H1 (cell line): ENCODE measurements at places on chromosomes 5 and 9. TPM values are rescaled to one million over a fixed set of nuclear protein-coding genes. Genes with fewer than 3 reads are reported as not detected.

DNA sequence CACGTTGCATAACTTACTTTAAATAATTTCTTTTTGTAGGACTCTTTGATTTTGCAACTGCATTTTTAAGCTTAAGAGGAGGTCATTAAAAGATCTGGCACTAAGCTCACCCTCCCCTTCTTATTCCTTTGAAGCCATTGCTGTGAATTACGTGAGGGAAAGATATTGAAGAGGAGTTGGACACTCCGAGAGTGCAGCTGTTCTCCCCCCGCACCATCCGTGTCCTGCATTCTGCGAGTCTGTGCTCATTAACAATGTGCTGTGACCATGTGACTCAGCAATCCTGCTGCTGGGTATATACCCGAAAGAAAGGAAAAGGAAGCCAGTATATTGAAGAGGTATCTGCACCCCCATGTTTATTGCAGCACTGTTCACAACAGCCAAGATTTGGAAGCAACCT is 40.0 kb downstream of the NXNL2 start:
- DNase-seq: no peak
- no peak overlapping the region for H3K4me3 ChIP-seq
- no peaks in the 10 kb centered on the region for H3K4me1 ChIP-seq
- H3K36me3 ChIP-seq: no peaks in the 10 kb centered on the region
- H3K27ac ChIP-seq: no peak overlapping the region

DNA sequence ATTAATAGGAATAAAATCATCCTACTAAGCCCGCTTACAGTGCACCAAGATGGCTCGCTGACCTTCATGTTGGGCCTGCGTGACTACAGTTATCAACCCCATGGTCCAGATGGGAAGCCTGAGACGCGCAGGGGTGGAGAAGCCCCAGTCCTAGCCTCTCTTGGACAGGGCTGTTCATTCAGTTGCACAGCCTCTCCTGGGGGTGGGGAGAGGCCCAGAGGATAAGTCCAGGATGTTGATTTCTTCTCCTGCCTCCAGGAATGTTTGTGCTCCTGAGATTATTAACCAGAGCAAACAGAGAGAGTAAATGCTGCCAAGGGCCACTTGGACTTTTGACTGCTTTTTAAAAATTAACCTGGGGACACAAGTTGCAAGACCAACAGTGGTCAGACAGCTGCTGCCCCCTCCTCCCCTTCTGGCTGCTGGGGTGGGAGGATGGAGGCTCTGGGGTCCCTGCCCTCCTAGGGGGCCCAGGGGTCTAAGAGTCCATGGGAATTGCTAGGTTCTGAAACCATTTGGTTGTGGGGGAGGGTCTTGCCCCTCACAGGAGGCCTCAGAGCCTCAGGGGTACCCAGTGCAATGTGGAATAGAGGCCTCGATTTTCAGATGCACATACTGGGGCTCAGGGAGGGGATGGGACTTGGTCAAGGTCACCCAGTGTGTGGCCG is 2.8 kb upstream of the AMBP start:
- no peak overlapping the region for H3K4me3 ChIP-seq
- DNase-seq: no peak
- H3K36me3 ChIP-seq: no peaks in the 10 kb centered on the region

Gene PCDHB16
- total RNA-seq: 5.2 and 5.9 TPM in 2 replicates

DNA sequence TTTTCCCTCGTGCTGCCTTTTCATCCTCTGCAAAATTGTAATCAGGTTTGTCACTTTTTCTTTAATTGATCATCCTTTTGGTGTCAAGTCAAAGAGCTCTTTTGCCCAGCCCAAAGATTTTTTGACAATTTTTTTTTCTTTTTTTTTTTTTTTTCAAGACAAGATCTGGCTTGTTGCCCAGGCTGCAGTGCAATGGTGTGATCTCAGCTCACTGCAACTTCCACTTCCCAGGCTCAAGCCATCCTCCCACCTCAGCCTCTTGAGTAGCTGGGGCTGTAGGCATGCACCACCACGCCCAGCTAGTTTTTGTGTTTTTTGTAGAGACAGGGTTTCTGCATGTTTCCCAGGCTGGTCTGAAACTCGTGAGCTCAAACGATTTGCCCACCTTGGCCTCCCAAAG is 36.7 kb downstream of the CDK7 start:
- no peak overlapping the region for H3K4me3 ChIP-seq
- peaks cover 60% of the 10 kb centered on the region for H3K36me3 ChIP-seq
- DNase-seq: no peak
- no peaks in the 10 kb centered on the region for H3K4me1 ChIP-seq
- no peaks in the 10 kb centered on the region for H3K27me3 ChIP-seq

Gene BSPRY
- total RNA-seq: 5.5 and 6.5 TPM in 2 replicates

- H3K27ac ChIP-seq: no peak overlapping the region
- no peak overlapping the region for H3K4me3 ChIP-seq
Observed at GRCh38 chr9:117073539-117074341, 341.1 kb downstream of the ASTN2 start.

DNA sequence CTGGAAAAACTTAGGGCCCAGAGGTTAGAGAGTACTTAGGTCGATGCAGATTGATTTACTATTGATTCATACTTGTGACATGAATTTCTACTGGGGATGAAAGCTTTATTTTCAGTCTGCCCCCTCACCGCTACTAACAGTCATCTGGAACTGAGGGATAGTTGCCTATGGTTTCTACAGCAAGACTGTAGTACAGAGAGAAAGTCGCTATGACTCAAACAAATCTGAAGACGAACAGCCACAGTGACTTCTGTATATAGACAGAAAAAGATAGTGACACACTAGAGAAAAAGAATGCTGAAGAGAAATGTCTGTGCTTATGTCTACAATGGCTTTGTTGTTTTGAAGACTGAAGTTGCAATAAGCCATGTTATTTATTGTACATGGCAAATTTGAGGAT is 17.3 kb downstream of the OR13D1 start:
- no peaks in the 10 kb centered on the region for H3K27me3 ChIP-seq
- no peaks in the 10 kb centered on the region for H3K4me1 ChIP-seq
- no peak overlapping the region for H3K4me3 ChIP-seq
- H3K27ac ChIP-seq: no peak overlapping the region
- DNase-seq: no peak

Gene SOWAHA
- 0.09 and 0.10 TPM in 2 replicates for total RNA-seq

Gene TMEM252
- not detected in 2 replicates for total RNA-seq

Gene PLAC8L1
- 0.92 TPM in 1 of 2 replicates, not detected in the other for total RNA-seq

Gene TMEM215
- 0.36 and 0.67 TPM in 2 replicates for total RNA-seq

DNA sequence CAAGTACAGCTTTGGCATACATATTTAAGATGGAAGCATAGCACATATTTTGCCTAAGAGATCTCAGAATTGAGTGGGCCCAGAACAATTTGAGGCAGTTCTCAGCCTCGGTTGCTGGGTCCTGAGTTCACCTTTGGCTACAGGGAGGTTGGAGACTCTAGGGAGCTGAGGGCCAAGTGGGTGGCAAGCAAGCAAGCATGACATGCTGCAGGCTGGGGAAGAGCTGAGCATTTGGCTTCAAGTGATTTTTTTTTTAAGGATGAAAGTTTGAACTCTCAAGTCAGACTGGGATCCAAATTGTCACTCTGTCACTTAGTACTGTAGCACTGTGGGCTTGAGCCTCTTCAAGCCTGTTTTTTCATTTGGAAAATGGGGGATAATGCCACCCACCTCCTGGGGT is 160.5 kb downstream of the MED27 start:
- DNase-seq: no peak
- H3K27me3 ChIP-seq: no peaks in the 10 kb centered on the region

- H3K27ac ChIP-seq: no peak overlapping the region
- H3K4me1 ChIP-seq: no peaks in the 10 kb centered on the region
- no peak overlapping the region for H3K4me3 ChIP-seq
Observed at GRCh38 chr5:16364910-16365309, 100.7 kb downstream of the ZNF622 start.

GRCh38 chr5:87770016-87770570 is 357.4 kb upstream of the CCNH start:
- H3K27me3 ChIP-seq: no peaks in the 10 kb centered on the region
- no peaks in the 10 kb centered on the region for H3K36me3 ChIP-seq
- H3K27ac ChIP-seq: no peak overlapping the region
- no peak for DNase-seq

Gene SERF1A
- total RNA-seq: 16.6 and 17.2 TPM in 2 replicates

Gene KLHL3
- 10.5 and 13.7 TPM in 2 replicates for total RNA-seq

GRCh38 chr5:32600054-32600622 is 14.8 kb downstream of the SUB1 start:
- no peaks in the 10 kb centered on the region for H3K4me1 ChIP-seq
- H3K27me3 ChIP-seq: peaks cover 1% of the 10 kb centered on the region
- H3K27ac ChIP-seq: no peak overlapping the region
- peaks cover 2% of the 10 kb centered on the region for H3K36me3 ChIP-seq
- H3K4me3 ChIP-seq: no peak overlapping the region
- DNase-seq: no peak

DNA sequence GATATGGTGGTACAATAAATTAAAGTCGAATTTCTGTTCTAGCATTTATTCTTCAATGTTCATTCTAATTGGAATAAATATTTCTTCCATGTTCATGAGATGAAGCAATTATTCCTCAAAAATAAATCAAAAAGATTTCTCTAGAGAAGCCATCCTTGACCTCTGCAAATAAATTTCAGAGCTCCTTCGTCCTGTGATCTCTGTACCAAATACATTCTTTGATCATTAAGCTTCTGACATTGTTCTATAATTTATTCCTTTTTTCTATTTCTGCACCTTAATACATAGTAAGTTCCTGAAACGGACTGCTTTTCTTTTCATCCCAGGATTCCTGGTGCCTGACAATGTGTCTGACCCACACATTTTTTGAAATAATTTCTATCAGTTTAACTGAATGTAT is 1039.3 kb upstream of the TYRP1 start:
- no peaks in the 10 kb centered on the region for H3K4me1 ChIP-seq
- H3K36me3 ChIP-seq: no peaks in the 10 kb centered on the region
- no peak overlapping the region for H3K27ac ChIP-seq
- H3K4me3 ChIP-seq: no peak overlapping the region

Gene SLC1A3
- 30.6 and 35.3 TPM in 2 replicates for total RNA-seq

Gene PRR16
- 0.73 and 1.0 TPM in 2 replicates for total RNA-seq

GRCh38 chr5:56746553-56747339 is 68.6 kb upstream of the MAP3K1 start:
- H3K27ac ChIP-seq: no peak overlapping the region
- no peak overlapping the region for H3K4me3 ChIP-seq
- no peaks in the 10 kb centered on the region for H3K36me3 ChIP-seq
- no peaks in the 10 kb centered on the region for H3K27me3 ChIP-seq
- H3K4me1 ChIP-seq: no peaks in the 10 kb centered on the region

- no peak overlapping the region for H3K4me3 ChIP-seq
- no peaks in the 10 kb centered on the region for H3K4me1 ChIP-seq
- no peak for DNase-seq
- H3K36me3 ChIP-seq: no peaks in the 10 kb centered on the region
Observed at GRCh38 chr5:17329571-17329970, 112.1 kb downstream of the BASP1 start.

Gene DIRAS2
- total RNA-seq: 0.11 and 0.15 TPM in 2 replicates

Gene ZNF608
- 40.4 and 40.8 TPM in 2 replicates for total RNA-seq

Gene AFF4
- 61.4 and 63.7 TPM in 2 replicates for total RNA-seq

Gene PCDHB15
- 3.9 and 4.0 TPM in 2 replicates for total RNA-seq

DNA sequence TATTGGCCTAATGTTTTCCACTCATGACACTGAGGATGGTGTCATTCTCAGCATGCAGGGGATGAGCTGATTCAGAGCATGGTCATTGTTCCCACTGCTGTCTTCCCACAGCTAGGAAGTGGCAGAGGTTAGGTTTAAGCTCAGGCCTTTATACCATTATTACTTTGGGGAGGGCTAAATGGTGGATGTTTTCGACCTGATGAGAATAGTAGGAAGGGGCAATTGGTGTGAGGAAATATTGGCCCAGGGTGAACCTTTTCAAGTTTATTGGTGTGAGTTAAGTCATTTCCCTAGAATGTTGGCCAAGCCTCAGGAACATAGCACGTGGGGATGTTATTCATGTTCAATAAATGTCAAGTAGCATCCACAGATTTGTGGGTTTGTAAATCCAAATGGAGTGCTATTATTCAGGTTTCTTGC is 59.6 kb downstream of the ARHGAP26 start:
- DNase-seq: no peak
- no peak overlapping the region for H3K27ac ChIP-seq
- H3K36me3 ChIP-seq: no peaks in the 10 kb centered on the region
- H3K27me3 ChIP-seq: no peaks in the 10 kb centered on the region
- peaks cover 18% of the 10 kb centered on the region for H3K4me1 ChIP-seq

DNA sequence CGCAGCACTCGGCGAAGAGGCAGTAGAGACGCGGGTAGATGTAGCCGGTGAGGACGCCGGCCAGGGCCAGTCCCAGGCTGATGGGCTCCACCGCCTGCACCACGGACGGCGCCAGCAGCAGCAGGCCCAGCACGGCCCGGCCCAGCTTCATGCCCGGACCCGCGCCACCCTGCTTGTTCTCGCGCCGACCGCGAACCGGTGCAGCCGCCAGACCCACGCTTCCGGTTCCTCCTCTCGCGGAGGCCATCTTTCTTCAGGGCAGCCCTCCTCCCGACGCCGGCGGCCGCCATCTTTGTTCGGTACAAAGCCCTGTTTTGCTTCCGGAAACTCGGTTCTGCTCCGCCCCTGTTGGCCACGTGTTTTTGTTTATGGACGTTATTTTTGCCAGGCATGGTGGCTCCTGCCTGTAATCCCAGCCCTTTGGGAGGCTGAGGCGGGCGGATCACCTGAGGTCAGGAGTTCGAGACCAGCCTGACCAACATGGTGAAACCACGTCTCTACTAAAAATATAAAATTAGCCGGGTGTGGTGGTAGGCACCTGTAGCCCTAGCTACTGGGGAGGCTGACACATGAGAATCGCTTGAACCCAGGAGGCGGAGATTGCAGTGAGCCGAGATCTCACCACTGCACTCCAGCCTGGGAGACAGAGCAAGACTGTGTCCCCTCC is at the start of gene TOR1A:
Gene TOR1A, minus strand, starts transcription at position 202 of the 667 bp plus-strand sequence. Its CDS starts 51 bp downstream, at position 151.
- H3K27ac ChIP-seq: peak within 1 kb of the TSS; percentile 29; the same call in 1 of the 2 replicates
- DNase-seq: peak; percentile 94
- peaks cover 24% of the 10 kb centered on the region for H3K36me3 ChIP-seq
- no peaks in the 10 kb centered on the region for H3K4me1 ChIP-seq
- peak within 1 kb of the TSS; percentile 95 for H3K4me3 ChIP-seq

Gene CCL21
- total RNA-seq: not detected in 2 replicates

Gene SLC34A1
- total RNA-seq: not detected in 2 replicates

Gene LCN15
- total RNA-seq: 0.47 and 0.61 TPM in 2 replicates

Gene HABP4
- total RNA-seq: 10.5 and 11.2 TPM in 2 replicates

DNA sequence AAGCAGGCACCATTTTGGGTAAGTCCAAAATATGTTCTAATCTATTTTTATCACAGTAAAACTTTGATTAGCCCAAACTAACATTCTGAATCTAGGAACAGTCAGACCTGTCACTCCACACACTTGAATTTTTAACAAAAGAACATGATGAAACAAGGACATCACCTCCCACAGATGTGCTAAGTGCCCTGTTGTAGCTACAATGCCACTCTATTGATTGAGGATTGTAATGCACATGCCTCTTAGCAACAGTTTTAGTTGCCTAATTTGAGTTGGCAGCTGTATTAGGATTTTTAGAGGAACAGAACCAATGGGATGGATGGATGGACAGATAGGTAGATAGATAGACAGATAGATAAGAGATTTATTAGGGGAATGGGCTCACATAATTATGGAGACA is 20.3 kb upstream of the RNF20 start:
- H3K36me3 ChIP-seq: no peaks in the 10 kb centered on the region
- H3K27ac ChIP-seq: no peak overlapping the region
- H3K27me3 ChIP-seq: no peaks in the 10 kb centered on the region
- H3K4me1 ChIP-seq: peaks cover 16% of the 10 kb centered on the region; the same call in 1 of the 2 replicates
- no peak overlapping the region for H3K4me3 ChIP-seq

- no peak for DNase-seq
- H3K4me1 ChIP-seq: no peaks in the 10 kb centered on the region
- H3K27me3 ChIP-seq: no peaks in the 10 kb centered on the region
- H3K27ac ChIP-seq: no peak overlapping the region
- no peaks in the 10 kb centered on the region for H3K36me3 ChIP-seq
Observed at GRCh38 chr5:167057665-167058064, 1233.8 kb upstream of the WWC1 start.
